AG10803 (cell line): ENCODE measurements at places on chromosomes 11 and 22.

DNA sequence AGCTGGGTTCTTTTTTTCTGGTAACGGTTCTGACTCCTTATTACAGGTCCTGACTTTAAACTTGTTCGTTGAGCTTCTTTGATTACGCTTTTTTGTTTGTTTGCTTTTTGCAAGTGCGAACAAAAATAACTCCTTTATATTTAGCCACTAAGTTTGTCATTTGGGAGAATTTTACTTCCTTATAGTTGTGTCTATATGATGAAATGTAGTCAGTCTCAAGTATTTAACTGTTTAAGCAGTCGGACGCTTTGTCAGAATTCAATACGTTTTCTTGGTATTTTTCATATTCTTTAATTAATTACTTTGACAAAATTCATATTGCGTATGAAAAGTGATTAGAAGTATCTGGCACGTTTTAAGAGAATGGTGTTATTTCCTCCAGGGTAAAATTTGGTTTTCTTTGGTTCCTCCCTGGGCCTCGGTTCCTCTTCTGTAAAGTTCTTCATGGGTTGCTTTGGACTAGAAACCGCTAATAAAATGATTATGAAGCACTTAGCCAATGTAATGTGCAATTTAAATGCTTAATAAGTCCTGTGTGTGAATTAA lies 1.3 kb downstream of the CBL start:
- DNase-seq: no peak

DNA sequence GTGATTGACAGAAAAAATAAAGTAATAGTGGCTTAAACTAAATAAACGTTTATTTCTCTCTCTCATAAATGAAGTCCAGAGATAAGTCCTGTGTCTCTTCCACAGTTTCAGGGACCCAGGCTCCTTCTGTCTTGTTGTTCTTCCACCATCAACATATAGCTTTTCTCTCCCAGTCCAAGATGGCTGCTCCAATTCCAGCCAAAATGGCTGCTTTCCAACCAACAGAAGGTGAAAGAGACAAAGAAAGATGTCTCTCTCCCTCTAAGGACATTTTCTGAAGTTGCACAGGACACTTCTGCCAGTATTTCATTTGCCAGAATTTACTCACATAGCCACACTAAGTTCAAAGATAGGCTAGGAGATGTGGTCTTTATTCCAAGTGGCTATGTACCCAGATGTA lies 9.4 kb upstream of the PLEKHB1 start:
- DNase-seq: no peak

GRCh38 chr11:2752923-2753322 lies 53.1 kb upstream of the KCNQ1OT1 start:
- peak; percentile 11 for DNase-seq

- DNase-seq: peak; percentile 42
Measured at GRCh38 chr11:58805065-58805464, 39.4 kb downstream of the GLYATL2 start.

DNA sequence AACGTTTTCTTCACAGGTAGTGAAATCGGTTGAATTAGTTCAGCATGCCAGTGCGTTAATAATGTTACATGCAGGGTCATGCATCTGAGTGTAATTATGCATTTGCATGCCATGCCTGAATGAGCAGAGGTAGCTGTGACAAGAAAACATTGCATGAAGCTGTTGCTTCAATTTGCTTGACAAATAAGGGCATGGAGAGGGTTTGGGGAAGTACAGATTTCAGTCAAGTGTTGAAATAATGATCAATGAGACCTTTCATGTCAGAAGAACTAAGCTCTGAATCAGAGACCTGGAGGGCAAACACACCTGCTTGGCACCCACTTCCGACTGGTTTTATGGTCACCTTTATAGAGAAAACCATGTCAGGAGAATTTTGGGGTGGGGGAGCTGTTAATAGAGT lies 221.4 kb downstream of the DBX1 start:
- no peak for DNase-seq

- no peak for DNase-seq
Measured at GRCh38 chr22:32380991-32381390, 23.3 kb downstream of the RFPL3 start.

DNA sequence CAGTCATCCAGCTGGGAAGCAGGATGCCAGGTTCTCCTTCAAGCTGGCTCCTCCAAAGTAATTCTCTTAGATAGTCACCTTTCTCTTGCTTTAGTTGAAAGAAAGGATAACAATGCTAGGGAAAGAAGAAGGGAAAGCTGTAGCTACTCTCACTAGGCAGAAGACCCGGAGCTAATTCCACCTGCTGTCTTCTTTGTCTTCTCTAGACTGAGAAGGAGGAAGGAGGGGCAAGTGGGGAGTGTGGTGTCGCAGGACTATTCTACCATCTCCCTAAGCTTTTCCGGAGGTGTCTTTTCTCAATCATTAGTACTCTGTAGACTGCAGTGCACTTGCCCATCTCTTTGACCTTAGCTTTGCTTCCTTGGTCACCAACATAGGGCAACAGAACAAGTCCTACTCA lies 162.8 kb downstream of the NCAM1 start:
- no peak for DNase-seq

- DNase-seq: no peak
Measured at GRCh38 chr11:69180726-69181125, 25.0 kb downstream of the SMIM38 start.

DNA sequence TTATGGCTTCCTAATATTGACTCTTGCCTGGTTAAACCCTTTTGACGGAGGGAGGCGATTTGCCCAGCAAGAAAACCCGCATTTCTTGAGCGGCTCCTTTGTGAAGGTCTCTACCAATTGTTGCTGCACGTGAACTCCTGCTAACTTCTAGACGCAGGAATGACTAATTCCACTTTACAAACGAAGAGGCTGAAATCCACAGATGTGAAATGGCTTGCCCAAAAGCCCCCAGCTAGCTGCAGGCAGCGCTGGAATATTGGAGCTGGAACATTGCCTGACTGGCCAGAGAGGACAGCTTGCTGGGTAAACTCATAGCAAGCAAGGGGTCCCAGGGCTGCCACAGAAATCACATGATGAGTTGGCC lies 542 bp downstream of the GCAT start:
- no peak for DNase-seq

- no peak for DNase-seq
Measured at GRCh38 chr11:33691066-33691864, 9.4 kb downstream of the C11orf91 start.

DNA sequence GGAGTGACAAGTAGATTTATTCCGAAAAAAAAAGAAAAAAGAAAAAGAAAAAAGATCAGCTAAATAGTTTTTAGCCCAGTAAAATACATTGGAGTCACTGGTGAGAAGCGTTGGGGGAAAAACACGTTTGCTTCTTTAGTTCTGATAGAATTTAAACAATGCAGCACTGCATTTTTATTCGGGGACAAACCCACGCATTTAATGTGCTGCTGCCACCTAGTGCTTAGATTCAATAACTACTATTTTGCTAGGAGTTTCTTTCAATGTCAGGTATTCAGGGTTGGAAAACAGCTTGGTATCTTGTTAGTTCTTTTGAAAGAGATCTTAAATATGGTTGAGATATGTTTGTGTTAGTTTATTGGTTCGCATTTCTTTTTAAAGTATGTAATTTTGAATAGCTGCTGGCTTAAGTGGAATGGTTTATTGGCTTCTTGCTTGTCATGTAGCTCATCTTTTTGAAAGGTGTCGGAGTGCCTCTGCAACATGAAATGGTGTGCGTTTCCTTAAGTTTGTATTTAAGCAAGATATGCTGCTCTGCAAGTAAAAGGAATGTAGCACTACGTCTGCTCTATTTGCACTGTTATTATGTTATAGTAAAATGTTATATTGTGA lies 41.9 kb downstream of the SVIP start:
- peak; percentile 46 for DNase-seq

- no peak for DNase-seq
Measured at GRCh38 chr11:17230867-17231851, 23.4 kb upstream of the PIK3C2A start.

DNA sequence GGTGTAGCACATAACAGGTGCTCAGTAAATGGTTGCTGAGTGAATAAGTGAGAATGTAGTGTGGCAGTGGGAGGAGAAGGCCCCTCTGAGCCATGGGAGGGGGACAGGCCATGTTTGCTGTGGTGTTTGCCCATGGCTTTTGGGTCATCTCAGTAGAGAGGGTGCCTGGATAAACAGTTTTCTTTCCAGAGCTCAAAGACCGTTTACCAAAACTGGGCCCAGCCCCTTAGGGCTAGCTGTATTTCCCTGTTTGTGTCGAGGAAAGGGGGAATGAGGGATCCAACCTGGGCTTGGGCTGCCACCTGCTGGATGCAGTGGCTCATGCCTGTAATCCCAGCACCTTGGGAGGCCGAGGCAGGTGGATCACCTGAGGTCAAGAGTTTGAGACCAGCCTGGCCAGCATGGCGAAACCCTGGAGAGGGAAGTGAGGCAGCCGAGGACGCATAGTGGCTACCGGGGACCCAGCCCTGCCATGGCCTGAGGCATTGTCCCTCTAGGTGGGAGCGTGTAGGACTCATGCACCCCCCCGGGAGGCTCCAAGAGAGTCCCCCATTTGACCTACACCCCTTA lies 8.7 kb upstream of the LTO1 start:
- DNase-seq: no peak

DNA sequence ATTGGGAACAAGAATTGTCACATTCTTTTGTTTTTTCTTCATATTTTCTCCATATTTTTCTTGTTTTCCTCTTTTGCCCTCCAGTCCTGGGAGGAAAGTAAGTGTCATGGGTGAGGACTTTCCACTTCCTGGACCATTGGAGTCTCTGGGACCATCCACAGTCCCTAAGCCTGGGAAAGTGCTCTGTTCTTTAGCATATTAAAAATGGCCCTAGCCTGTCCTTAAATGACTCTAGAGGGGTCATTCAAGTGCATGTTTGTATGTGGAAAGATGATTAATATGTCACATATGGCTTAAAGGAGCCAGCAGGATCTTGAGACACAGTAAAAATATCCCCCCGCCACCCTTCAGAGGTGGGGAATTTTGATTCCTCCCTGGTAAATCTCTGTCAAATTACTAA lies 20.1 kb upstream of the SCGB1D1 start:
- DNase-seq: no peak

DNA sequence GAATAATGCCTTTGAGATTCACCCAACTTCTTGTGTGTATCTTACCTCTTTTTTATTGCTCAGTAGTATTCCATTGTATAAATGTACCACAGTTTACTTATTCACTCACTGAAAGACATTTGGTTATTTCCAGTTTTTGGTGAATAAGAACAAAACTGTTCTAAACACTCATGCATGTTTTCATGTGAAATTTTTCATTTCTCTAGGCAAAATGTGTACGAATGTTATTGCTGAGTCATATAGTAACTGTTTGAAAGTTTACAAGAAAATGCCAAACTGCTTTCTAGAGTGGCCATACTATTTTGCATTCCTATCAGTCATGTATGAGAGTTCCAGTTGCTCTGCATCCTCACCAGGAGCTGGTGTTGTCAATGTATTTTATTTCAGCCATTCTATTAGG lies 8.8 kb upstream of the EMSY start:
- no peak for DNase-seq

DNA sequence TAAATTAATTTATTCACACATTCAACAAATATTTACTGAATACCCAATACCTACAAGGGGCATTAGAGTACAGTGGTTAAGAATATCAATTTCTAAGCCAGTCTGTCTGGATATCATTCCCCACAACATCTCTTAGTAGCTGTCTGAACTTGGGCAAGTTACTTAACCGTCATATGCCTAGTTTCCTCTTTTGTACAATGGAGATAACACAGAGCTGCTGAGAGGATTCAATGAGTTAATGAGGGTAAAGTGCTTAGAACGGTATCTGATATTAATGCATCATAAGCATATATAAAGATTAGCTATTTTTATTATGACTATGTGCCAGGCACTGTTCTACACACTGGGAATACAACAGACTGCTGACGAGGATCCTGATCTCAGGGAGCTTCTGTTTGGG lies 116.4 kb downstream of the APOL5 start:
- DNase-seq: no peak

- DNase-seq: peak; percentile 88
Measured at GRCh38 chr22:23790819-23791737, 4.3 kb downstream of the SMARCB1 start.
